Stimulated activated CD4-positive, alpha-beta T cell treated with anti-CD3 and anti-CD28 coated beads, Interleukin-15, amount 100 ng/mL, for 24 hours (primary cell): ENCODE measurements at places on chromosomes 3 and 15.
A peak's percentile ranks its signal among the peaks of the same experiment; 100 is the strongest.

GRCh38 chr3:192819001-192819569 is 91.7 kb upstream of the FGF12 start:
- peak; percentile 63 for DNase-seq

- no peak for DNase-seq
Measured at GRCh38 chr3:129621626-129622225, 15.2 kb upstream of the PLXND1 start.

- DNase-seq: no peak
Measured at GRCh38 chr15:71357321-71357732, 242.1 kb downstream of the THSD4 start.

DNA sequence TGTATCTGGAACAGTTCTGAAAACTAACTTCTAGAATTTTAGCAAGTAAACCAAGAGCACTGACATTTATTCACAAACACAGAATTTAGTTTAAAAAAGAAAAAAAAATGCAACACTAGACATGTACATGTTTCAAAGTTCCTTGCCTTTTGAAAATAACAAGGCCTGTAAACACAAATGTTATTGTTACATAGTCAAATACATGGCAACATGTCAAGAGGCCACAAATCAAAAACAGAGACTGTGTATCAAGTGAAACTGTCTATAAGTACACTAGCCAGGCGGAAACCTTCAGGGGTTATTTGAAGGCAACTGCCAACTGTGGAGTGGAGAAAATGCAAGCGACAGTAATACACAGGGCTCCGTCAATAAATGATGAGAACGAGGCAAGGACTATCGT is 547.6 kb downstream of the FOXP1 start:
- no peak for DNase-seq

DNA sequence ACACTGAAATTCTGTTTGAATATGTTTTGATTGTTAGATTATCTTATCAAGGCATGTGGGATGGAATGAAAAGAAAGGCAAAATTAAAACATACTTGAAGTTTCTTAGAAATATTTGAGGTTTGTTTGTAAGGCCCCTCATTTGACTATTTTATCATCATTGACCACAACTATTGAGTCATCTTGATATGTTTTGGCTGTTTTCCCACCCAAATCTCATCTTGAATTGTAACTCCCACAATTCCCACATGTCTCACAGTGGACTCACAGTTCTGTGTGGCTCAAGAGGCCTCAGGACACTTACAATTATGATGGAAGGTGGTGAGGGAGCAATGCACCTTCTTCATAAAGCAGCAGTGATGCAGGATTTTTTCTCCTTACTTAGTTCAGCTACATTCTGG is 917.1 kb downstream of the PLOD2 start:
- DNase-seq: no peak

GRCh38 chr3:132545471-132545870 is 51.6 kb upstream of the ACKR4 start:
- DNase-seq: no peak

- DNase-seq: no peak
Measured at GRCh38 chr3:53199834-53200233, 38.8 kb downstream of the PRKCD start.

DNA sequence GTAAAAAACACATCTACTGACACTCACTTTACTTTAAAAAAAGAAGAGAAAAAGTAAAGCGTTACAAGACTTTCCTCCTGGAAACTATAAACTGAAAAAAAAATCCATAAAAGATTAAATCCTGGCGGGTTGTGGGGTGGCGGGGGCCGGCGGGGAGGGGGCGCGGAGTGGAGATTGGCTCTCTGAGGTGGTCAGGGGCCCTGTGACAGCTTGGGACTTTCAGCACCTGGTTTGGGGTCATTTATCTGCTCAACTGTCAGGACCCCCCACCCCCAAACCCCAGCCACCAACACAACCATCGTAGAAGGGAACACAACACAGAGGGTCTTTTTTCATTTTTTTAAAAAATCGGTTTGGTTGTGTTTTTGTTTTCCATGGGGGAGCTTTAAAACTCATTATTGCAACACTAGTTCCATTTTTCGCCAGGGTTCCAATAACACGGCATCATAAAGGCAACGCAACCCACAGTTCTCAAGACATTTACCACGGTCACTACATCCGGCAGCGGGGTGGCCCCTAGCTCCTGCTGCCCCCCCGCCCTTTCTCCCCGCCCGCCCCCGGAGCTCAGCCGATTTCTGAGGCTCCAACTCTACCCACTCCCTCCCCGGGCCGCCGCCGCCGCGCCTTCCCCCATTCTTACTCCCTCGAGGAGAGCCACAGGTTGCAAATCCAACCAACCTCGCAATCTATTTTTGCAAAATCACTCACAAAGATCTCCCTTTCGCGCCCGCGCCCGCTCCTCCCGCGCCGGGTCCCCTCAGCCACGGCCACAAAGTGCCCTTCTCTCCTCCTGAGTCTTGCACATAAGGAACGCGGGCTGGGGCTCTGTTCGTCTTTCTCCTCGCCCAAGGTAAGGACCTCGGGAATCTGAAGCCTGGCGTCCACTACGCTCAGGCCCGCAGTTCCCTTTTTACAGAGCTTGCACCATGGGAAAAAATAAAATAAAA is 1.8 kb downstream of the BCL6 start:
- DNase-seq: peak; percentile 76

- DNase-seq: no peak
Measured at GRCh38 chr3:120364821-120365220, 15.7 kb upstream of the LRRC58 start.

- DNase-seq: no peak
Measured at GRCh38 chr15:59174151-59174834, 32.4 kb upstream of the LDHAL6B start.

DNA sequence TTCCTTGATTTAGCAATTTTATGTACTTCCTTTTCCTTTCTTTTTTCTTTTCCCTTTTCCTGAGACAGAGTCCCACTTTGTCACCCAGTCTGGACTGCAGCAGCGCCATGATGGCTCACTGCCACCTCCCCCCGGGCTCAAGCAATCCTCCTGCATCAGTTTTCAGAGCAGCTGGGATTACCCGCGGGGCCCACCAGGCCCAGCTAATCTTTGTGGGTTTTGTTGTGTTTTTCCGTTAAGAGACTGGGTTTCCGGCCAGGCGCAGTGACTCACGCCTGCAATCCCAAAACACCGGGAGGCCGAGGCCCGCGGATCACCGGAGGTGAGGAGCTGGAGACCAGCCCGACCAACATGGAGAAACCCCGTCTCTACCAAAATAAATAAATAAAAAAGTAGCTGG is 17.7 kb downstream of the GOLGA8S start:
- DNase-seq: no peak

DNA sequence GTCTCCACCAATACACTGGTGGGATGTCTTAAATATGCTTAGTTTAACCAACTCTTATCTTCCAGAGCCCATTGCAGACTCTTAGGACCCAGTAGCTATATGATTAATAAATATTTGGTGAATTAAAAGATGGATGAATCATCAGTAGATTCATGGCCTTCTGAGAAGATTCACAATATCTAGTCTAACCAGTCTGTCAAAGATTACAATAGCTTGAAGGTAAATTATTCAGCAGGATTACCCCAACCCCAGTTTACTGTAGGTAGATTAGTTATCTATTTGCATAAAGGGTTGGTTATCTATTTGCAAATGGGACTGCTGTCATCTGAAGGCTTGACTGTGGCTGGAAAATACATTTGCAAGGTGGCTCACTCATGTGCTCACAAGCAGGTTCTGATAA is 239.4 kb upstream of the THRB start:
- DNase-seq: no peak

DNA sequence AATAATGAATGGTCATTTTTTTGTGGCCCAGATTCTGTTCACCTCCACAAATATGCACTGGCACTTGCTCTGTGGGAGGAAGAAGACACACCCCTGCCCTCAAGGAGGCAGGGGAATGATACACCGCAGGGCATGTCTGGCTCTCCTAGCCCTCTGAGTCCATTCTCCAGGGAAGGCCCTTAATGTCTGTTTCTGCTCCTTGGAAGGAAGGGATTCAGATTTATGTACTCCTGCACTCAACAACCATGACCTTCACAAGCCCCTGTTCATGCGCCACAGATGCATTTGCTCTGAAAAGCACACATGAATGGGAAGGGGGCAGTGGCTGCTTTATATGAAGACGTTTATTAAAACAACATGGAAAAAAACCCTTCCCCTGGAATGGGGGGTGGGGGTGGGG is 333.8 kb downstream of the EPHB1 start:
- no peak for DNase-seq

GRCh38 chr15:66897971-66898370 is 167.4 kb upstream of the SMAD3 start:
- no peak for DNase-seq

DNA sequence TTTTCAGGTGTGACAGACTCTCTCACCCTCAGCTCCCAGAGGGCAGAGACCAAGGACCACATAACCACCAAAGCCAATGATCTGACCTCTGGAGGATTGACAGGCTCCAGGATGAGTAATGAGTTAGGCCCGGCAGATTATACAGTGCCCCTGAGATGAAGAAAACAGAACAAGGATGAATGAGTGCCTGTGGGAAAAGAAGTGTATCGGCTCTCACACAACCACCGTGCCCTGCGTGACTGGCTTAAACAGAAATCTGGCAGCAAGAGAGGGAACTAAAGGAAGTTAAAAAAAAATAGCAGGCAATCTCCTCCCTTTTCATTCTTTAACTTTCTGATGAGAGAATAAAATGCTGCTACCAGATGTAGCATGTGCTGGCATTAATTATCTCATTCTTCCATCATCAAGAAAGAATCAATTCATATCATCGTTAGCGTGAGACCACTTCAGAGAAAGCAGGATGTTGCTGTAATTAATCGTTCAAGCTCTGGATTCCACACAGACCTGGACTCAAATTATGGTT is 227.5 kb upstream of the COL8A1 start:
- DNase-seq: no peak

GRCh38 chr15:92365906-92366305 is 27.8 kb upstream of the ST8SIA2 start:
- DNase-seq: no peak

GRCh38 chr3:195441992-195442572 is 738 bp downstream of the ACAP2 start:
- DNase-seq: peak; percentile 62

- no peak for DNase-seq
Measured at GRCh38 chr3:114456742-114457141, 162.9 kb downstream of the TIGIT start.

DNA sequence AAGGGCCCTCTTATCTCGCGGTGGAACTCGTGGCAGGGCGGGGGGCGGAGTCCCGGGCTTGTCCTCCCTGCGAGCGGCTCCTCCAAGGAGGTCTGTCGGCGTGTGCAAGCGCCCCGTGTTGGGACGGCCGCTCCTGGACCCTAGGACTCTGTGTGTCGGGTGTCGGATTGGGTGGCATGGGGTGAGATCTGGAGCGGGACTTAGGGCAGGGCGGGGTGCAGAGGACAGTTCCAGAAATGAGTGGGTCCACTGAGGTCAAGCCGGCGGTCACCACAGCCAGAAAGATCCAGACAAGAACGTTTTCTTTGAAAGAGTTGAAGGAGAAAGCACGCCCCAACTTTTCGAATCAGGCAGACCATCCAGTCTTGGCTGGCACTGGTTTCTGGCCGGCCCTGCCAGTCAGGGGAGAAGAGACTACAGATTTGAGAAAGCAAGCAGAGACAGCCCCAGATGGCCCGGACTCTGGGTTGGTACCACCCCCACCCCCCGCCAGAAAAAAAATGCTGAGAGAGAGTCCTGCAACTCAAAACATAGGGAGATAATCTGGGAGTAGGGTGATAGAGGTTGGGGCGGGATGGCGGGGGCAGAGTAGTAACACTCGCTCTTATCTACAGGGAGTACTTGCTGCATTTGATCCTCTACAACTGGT is 784 bp upstream of the CISH start:
- DNase-seq: no peak

DNA sequence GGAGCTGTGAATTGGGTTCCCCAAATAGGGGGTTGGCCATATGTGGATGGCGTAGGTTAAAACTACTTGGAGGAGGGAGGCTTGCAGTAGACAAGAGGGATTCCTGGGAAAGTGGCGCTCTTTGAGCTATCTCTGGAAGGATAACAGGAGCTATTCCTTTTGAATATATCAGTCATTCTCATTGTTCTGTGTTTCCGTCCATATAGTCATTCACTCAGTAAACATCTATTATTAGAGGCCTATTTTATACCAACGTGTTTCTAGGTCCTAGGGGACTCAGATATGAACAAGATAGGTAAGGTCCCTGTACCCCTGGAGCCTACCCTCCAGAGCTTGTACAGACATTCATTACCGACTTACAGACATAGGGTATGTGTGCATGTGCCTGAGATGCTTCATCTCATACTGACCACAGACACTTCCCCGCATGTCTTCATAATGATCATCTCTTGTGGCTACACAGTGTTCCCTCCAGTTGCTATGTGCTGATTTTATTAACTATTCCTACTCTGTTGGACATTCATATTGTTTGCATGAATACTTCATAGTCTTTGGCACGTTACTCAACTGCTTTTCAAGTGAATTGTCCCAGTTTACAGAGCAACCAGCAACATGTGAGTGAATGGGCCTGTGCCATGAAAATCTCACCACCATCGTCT is 55.8 kb upstream of the VILL start:
- no peak for DNase-seq

GRCh38 chr3:38711321-38711720 is 61.8 kb upstream of the SCN5A start:
- no peak for DNase-seq

GRCh38 chr3:24538891-24539290 is 44.2 kb upstream of the THRB start:
- DNase-seq: no peak

DNA sequence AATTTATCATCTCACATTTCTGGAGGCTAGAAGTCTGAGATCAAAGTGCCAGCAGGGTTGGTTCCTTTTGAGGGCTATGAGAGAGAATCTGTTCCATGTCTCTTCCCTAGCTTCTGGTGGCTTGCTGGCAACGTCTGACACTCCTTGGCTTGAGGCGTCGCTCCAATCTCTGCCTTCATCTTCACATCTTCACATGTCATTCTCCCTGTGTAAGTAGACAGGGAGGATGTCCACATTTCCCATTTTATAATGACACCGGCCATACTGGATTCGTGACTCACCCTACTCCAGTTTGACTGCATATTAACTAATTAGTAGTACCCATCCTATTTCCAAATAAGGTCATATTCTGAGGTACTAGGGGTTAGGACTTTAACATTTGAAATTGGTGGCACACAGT is 17.5 kb upstream of the ARHGAP31 start:
- no peak for DNase-seq

DNA sequence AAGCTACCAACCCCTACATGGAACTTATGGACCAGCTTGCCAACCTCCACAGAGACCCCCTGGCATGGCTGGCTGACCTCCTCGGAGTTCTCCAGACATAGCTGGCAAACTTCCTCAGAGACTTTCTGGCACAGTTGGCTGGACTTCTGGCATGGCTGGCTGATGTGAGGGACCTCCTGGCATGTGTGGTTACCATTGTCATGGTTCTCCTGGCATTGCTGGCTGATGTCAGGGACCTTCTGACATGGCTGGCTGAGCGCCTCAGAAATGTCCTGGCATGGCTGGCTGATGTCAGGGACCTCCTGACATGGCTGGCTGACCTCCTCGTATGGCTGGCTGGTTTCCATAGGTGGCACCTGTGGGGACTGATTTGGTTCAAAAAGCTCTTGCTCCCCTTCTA is 17.5 kb downstream of the MAP1A start:
- no peak for DNase-seq
